ENCODE measurements at places on chromosomes 5 and 9.

GRCh38 chr9:68964102-68964541 lies 49.8 kb downstream of the PRKACG start:
- DNase-seq: no peak

DNA sequence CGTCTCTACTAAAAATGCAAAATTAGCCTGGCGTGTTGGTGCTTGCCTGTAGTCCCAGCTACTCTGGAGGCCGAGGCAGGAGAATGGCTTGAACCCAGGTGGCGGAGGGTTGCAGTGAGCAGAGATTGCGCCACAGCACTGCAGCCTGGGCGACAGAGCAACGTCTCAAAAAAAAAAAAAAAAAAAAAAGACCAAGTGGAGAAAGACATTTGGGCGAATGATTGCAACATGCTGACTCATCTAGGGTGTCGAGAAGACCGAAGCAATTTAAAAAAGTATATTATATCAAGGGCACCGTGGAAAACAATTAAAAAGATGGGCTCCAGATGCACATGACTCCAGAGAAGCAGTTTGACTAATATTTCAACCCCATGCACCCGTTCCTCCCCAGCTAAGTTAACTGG lies 9.2 kb downstream of the KLF4 start:
- no peak for DNase-seq

DNA sequence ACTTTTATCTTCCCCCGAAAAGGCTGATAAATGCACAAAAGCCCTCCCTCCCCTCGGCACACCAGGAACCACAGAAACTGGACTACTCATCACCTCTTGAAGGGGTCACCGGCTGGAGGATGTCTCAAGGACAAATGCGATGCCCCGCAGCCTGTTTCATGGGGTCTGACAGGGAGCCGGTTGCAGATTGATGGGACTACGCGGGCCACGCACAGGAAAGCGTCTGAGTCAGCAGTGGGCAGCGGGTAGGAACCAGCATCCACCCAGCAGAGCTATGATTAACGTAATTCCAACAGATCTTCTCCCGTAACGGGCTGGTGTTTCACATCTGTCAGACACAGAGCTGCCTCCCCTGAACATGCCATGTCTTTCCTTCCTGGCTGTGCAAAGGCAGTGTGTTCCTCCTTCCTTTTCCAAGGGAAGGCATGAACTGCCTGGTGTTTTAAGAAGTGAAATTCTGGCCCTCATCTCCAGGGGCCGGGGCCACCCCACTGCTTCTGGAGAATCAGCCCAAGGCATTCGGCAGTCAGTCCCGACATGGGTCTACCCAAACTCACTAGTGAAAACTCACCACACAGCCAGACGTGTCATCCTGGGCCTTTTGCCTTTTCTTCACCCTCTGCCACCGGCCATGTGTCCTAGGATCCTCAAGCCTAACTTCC lies 144.4 kb upstream of the PHYKPL start:
- no peak for DNase-seq

- DNase-seq: no peak
Observed at GRCh38 chr5:68315679-68316271, 100.2 kb downstream of the PIK3R1 start.

DNA sequence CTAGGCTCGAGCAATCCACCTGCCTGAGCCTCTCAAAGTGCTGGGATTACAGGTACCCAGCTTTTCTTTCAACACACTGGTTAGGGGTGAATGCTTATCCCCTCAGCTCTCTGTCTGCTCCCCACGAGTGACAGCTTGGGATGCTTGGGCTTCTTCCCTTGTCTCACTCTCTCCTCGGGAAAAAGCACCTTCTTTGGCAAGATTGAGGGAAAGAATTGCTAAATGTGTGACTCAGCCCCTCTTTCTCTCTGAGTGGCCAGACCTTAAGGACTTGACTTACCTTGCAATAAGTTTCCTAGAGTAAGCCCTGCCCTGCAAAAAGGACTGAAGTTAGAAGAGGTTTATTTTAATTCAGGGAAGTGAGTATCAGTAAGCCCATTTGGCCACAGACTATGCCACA lies 68.1 kb upstream of the ERBIN start:
- no peak for DNase-seq

DNA sequence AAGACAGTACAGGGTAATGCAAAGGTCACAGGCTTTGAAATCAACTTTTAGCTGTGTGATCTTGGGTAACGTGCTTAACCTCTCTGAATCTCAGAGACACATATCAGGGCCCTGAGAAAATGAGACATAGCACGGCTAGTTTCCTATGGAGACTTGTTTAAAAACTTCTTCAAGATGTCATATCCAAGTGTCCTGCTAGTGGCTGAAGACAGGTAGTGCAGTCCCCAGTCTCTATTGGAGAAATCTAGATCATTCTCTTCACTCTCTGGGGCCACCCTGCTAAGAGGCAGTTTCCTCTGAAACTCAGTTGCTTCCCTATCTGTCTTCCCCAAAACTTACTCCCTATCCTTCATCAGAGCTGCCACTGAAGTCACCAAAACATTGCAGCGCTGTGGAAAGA lies 30.3 kb upstream of the GRXCR2 start:
- DNase-seq: no peak

DNA sequence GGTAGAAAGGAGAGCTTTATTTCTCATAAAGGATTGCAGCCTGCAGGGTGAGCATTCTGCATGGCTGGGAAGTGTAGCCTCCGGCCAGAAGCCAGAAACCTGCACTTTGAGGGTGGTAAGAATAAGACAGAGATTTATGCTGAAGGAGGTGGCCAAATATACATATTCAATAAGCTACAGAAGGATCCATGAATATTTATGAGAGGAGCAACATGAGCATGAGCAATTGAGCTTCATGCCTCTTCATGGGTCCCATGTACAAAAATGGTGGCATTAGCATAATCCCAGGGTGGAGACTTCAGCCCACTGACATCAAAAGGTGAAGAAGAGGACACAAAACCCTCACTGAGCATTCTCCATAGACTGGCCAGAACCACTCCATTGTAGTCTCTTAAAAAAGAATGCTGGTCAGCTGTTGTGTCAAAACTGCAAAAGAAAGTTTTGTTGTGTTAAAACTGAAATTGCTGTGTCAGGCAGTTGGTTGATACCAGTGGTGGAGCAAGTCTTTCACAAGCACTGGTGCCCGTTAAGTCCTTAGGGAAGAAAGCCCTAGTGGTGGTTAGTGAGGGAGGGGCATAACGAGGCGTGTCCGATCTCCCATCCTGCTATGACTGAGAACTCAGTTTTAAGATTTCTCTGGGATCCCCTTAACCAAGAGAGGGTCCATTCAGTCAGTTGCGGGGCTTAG lies 160.8 kb upstream of the MAP1B start:
- no peak for DNase-seq

GRCh38 chr9:71681104-71681707 lies 87.1 kb downstream of the CEMIP2 start:
- no peak for DNase-seq

GRCh38 chr5:132183723-132184122 lies 43.9 kb downstream of the P4HA2 start:
- DNase-seq: no peak

GRCh38 chr9:95433096-95433819 lies 83.5 kb downstream of the PTCH1 start:
- no peak for DNase-seq

GRCh38 chr5:10454591-10455276 lies 13.1 kb downstream of the ROPN1L start:
- DNase-seq: no peak

GRCh38 chr9:107707915-107708441 lies 218.4 kb upstream of the KLF4 start:
- no peak for DNase-seq

- no peak for DNase-seq
Observed at GRCh38 chr5:103122242-103122641, 2.1 kb downstream of the PPIP5K2 start.

DNA sequence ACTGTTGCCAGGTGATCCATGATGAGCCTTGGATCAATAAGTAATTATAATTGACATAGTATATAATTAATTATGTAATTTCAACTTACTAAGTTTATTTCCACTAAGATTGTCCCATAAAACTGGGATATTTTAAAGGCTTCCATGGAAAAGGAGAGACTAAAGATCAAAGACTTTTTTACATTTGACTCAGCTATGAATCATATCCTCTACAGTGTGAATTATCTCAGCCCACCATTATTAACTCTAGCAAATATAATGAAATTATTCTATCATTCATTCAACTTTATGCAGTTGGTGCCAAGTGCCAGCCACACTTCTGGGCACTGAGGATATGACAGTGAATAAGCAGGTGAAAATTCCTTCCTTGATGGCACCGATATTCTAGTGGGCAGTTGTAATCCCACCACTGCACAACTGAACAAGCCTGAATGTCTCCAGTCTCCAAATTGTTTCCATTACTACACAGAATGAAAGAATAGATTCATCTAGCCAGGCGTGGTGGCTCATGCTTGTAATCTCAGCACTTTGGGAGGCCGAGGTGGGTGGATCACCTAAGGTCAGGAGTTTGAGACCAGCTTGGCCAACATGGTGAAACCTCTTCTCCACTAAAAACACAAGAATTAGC lies 21.9 kb upstream of the TXN start:
- peak; percentile 25 for DNase-seq

GRCh38 chr5:44233691-44234090 lies 155.5 kb downstream of the FGF10 start:
- no peak for DNase-seq

GRCh38 chr5:10485897-10486296 lies 44.2 kb downstream of the ROPN1L start:
- DNase-seq: no peak

- no peak for DNase-seq
Observed at GRCh38 chr5:118293378-118293777, 695.0 kb downstream of the DTWD2 start.

- DNase-seq: no peak
Observed at GRCh38 chr9:121840838-121841760, 189.7 kb downstream of the DAB2IP start.

DNA sequence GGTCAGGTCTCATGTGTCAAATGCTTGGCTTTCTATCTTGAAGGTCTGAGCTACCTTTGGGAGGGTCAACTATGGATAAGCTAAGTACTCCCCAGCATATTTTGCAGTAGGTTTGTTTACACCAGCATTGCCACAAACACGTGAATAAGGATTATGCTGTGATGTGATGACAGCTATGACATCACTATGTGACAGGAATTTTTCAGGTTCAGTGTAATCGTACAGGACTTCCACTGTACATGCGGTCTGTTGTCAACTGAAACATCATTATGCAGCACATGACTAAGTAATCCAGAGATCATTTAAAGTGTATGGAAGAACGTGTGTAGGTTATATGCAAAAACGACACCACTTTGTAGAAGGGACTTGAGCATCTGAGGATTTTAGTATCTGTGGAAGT lies 104.0 kb downstream of the FSTL4 start:
- DNase-seq: no peak

DNA sequence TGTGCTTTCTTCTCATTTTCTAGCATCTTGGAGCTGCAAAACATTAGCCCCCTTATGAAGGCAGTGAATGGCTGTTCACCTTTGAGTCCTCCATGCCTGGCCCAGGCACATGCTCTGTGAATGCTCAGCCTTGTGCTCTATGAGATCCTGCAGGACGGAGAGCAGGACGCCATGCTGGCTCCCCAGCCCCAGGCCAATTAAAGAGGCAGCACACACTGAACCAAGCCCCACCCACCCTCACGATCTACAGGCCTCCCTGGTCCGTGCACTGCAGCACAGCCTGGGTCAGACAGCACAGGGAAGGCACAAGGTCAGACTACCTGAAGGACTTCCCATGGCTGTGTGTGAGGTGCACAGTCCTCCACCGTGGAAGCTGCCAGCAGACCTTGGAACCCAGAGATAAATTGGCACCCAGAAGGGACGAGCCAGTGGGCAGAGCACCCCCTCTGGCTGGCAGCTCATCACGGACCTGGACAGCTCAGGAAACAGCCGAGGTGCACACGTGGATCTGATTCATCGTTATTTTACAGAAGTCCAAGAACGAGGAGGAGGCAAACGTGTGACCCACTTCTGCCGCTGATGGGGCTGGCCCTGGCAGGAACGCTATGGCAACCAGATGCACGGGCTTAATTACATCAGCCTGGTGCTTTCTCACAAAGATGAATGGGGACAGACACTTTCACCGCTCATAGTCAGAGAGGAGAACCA lies 59.5 kb downstream of the OLFM1 start:
- no peak for DNase-seq

- DNase-seq: no peak
Observed at GRCh38 chr5:102581011-102581410, 82.2 kb upstream of the SLCO6A1 start.

DNA sequence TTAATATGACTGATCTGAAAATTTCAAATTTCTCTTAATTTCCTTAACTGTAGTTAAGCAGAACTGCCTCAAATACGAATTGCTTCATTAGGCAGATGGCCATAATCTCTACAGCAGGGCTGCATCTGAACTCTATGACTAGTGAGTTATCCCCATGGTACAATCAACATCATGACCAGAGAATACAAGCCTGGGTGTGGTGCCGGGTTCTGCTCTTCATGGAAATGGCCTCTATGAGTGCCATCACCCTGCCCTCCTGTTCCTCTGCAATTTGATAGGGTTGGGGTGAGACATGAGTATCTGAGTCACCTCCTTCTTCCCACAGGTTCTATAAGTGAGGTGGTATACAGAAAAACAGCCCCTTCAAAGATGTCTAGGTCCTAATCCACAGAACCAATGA lies 235.9 kb downstream of the AP3B1 start:
- DNase-seq: no peak

DNA sequence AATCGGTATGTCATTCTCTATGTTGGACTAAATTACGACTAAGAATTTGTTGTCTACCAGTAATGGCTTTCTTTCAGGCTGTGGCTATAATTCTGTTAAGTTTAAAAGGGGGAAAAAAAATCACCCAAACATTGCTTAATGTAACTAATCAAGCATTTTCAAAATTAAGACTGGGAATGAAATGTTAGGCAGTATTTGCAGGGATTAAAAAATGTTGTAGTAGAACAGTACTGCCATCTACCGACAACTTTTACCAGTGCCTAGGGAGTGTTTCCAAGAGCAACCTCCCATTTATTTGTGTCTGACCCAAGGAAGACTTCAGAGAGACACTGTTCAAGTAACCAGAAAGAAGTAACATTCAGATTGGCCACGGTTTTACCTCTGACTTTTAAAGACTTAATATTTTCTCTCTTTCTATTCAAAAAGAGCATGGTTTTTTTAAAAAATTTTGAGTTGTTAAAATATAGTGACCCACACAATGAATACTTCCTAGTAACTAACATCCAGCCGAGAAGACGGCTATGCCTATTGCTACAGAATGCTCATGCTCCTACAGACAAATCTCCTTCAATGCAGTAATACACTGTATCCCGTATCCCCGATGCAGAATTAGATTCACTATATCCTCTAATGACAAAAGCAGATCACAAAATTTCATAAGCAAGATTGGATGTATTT lies 92.4 kb downstream of the ARL15 start:
- DNase-seq: no peak

- DNase-seq: no peak
Observed at GRCh38 chr9:36029765-36030528, 6.8 kb upstream of the RECK start.

GRCh38 chr9:20518737-20519136 lies 103.6 kb downstream of the MLLT3 start:
- DNase-seq: no peak

GRCh38 chr9:116116393-116116792 lies 37.2 kb upstream of the PAPPA start:
- no peak for DNase-seq
